ENCODE measurements at places on chromosomes 2 and 18.

- no peak for DNase-seq
These were observed 79.6 kb upstream of the REV1 start for GRCh38 chr2:99569386-99569785.

GRCh38 chr18:43278355-43278754 is 1.1 kb upstream of the SYT4 start:
- no peak for DNase-seq

GRCh38 chr18:45566025-45566740 is 49.1 kb upstream of the SLC14A2 start:
- DNase-seq = no peak

- DNase-seq = no peak
These were observed 154.3 kb downstream of the TCF4 start for GRCh38 chr18:55433648-55434047.

Measured in H9 (cell line).